ENCODE measurements at places on chromosomes 6 and 20.

GRCh38 chr20:4283016-4283415 is 267.7 kb upstream of the RNF24 start:
- no peak for DNase-seq

GRCh38 chr6:11328613-11329247 is 96.3 kb upstream of the NEDD9 start:
- DNase-seq, result no peak

DNA sequence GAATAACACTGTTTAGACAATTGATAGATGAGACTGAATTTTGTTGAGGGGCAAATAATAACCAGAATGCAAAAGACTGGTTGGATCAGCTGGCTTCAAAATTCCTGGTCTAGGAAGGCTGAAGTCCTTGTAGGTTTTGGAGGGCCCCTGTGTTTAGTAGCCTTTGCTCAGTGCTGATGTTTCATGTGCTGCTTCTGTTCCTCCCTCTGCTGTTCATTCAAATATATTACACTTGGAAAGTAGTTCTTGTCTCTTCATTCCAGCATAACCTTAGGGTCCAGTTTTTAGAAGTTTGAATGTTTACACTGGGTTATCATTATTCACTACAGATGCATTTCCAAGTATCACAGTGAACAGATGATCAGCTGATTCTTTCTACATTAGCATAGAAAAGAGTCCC is 72.5 kb downstream of the FLRT3 start:
- DNase-seq, result no peak

DNA sequence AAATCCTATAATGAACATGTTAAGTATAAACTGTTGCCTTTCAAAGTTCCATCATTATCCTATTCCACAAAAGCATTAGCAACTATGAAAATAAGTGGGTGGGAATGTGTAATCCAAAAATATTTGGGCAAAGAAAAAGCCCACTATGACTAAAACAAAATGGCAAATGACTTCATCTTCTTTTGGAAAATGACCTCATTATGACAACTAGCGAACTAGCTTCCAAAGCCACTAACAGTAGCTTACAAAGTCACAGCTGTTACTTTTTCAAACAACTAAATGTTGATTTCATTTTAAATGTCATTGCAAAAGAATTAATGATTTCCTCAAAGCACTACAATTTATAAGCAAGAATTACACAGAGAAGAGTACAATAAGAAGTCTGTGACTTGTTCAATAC is 49.8 kb upstream of the RUNX2 start:
- DNase-seq, result no peak

GRCh38 chr6:87104667-87105066 is 9.8 kb upstream of the CGA start:
- DNase-seq, result no peak
